ENCODE measurements at places on chromosomes 3 and 15. TPM values are rescaled to one million over a fixed set of nuclear protein-coding genes. Genes with fewer than 3 reads are reported as not detected.

- DNase-seq: peak; percentile 31
These were observed 135.6 kb upstream of the SUCLG2 start for GRCh38 chr3:67790043-67790442.

- DNase-seq: peak; percentile 9
These were observed 57.4 kb upstream of the STXBP5L start for GRCh38 chr3:120850381-120851295.

DNA sequence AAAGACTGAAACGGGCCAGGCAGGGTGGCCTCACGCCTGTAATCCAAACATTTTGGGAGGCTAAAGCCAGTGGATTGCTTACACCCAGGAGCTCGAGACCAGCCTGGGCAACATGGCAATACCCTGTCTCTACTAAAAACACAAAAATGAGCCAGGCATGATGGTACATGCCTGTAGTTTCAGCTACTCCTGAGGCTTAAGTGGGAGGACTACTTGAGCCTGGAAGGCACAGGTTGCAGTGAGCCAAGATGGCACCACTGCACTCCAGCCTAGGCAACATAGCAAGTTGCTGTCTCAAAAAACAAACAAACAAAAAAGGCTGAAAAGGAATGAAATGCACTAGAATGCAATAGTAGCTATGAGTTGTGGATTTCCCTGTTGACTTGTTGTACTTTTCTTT is 94.7 kb downstream of the STAG1 start:
- no peak for DNase-seq

GRCh38 chr15:74648051-74648842 is 32.6 kb downstream of the CLK3 start:
- DNase-seq: no peak

- DNase-seq: no peak
These were observed 662.7 kb downstream of the MCTP2 start for GRCh38 chr15:94894056-94894455.

- DNase-seq: no peak
These were observed 7.9 kb downstream of the WDR5B start for GRCh38 chr3:122407946-122408345.

The ACVR2B gene
- 0.74 TPM for total RNA-seq

DNA sequence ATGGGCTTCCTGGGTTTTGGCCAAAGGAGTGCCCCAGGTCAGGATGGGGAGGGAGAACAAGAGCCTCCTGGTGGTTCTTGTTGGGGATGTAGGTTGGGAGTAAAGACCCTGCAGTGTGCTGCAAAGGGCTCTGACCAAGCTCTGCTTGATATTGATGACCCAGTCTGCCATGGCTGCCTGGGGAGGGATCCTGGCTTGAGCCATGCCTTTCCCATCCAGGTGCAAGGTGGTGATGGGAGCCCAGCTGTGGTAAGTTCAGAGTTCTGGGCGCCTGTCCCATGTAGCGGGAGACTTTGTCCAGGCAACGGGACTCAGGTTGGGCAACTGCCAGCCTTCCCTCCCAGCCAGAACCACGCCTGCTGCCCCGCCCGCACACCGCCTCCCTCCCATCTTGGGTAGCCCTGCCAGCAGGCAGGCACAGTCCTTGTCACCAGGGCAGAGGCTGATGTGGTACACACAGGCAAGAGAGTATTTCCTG is 2.6 kb downstream of the GNAI2 start:
- peak; percentile 52 for DNase-seq

The TXNRD3 gene
- 7.8 TPM for total RNA-seq

The C3orf70 gene
- not detected for total RNA-seq

GRCh38 chr3:187878772-187879518 is 133.7 kb upstream of the BCL6 start:
- DNase-seq: peak; percentile 63

DNA sequence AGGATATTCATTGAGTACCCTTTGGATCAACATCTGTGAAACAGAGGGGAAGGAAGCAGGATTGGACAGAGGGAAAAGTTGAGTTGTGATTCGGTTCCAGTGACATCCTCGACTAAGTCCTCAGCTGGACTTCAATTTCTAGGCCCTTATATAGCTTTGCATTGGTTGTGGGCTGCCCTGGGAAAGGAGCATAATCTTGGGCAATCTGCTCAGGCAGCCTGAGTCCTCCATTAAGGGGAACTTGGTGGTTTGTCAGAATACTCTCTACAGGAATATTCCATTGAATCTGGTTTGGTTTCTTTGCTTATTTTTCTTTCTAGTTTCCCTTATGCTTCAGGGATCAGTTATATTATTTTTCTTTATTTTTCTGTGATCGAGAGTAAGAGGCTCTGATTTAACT is 94.1 kb downstream of the TCF12 start:
- no peak for DNase-seq

DNA sequence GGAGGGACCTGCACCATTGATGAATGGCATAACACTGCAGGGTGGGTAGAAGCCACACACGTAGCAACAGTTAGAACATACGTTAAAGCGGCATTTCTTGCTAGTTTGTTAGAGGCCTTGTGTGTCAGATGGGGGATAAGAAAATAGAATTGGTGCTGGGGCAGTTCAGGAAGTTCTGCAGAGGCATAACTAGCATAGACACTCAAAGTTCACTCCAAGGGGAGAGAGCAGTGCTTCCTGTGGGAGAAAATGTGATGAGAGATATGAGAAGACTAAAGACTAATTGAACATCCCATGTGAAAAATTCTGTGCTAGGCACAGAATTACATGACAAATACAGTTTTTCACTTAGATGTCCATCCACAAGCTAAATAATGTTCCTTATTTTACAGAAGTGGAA is 327.1 kb downstream of the ZNF621 start:
- no peak for DNase-seq

DNA sequence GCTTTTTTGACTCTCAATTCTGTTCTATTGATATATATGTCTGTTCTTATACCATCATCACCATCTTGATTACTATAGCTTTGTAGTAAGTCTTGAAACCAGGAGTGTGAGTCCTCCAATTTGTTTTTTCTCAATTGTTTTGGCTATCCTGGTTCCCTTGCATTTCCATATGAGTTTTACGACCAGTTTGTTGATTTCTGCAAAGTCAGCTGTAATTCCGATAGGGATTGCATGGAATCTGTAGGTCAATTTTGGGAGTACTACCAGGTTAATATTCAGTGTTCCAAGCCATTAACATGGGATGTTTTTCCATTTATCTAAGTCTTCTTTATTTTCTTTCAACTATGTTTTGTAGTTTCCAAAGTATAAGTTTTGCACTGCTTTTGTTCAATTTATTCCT is 27.0 kb downstream of the PGBD4 start:
- no peak for DNase-seq

GRCh38 chr3:55579496-55579895 is 92.4 kb upstream of the WNT5A start:
- DNase-seq: no peak

- no peak for DNase-seq
These were observed 3.9 kb upstream of the CHSY1 start for GRCh38 chr15:101255615-101256241.

DNA sequence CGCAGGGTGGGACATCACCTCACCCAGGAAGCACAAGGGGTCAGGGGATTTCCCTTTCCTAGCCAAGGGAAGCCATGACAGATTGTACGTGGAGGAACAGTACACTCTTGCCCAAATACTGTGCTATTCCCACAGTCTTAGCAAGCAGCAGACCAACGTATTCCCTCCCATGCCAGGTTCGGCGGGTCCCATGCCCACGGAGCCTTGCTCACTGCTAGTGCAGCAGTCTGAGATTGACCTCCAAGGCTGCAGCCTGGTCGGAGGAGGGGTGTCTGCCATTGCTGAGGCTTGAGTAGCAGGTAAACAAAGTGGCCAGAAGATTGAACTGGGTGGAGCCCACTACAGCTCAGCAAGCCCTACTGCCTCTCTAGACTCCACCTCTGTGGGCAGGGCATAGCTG is 39.0 kb downstream of the ALDH1A2 start:
- DNase-seq: no peak

GRCh38 chr3:27584874-27585273 is 100.7 kb upstream of the SLC4A7 start:
- no peak for DNase-seq

The VEPH1 gene
- 54.4 TPM for total RNA-seq

GRCh38 chr3:27034255-27034654 is 334.9 kb downstream of the NEK10 start:
- no peak for DNase-seq

The APBA2 gene
- total RNA-seq: 11.2 TPM

DNA sequence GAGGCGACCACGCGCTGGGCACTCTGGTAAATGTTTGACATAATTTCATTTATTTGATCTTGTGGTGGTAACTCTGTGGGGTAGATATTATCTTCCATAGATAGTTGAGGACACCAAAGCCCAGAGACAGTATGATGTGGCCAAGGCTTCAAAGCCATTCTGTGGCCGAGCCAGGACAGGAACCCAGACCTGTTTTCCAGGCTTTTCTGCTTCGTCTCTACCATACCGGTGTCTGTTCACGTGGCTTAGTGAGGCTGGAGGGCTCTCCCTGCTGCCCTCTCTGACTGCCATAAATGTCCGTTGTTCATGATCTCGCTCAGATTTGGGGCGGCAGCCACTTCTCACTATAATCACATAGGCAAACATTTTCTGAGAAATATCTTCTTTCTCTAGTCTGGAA is 134.7 kb downstream of the PEX5L start:
- DNase-seq: no peak

All from M059J (cell line).